Adipose tissue (tissue), 3 donors: ENCODE measurements at places on chromosomes 11 and 22. TPM values are rescaled to one million over a fixed set of nuclear protein-coding genes. Genes with fewer than 3 reads are reported as not detected.

NEFH gene
- polyA plus RNA-seq, result 0.56 TPM

BTG4 gene
- polyA plus RNA-seq, result not detected

IFITM10 gene
- polyA plus RNA-seq, result 0.16 TPM

P2RY2 gene
- polyA plus RNA-seq, result 0.40 TPM

KCNE3 gene
- polyA plus RNA-seq, result 11.0 TPM

AP5B1 gene
- polyA plus RNA-seq, result 10.0 TPM

OR2D2 gene
- not detected for polyA plus RNA-seq

SLC39A13 gene
- polyA plus RNA-seq, result 39.9 TPM

CDC42BPG gene
- polyA plus RNA-seq, result 9.7 TPM

TRPM5 gene
- polyA plus RNA-seq, result 0.61 TPM

HBG2 gene
- polyA plus RNA-seq, result not detected

FOSL1 gene
- 100 TPM for polyA plus RNA-seq

NXPE4 gene
- polyA plus RNA-seq, result not detected

TEAD1 gene
- 33.7 TPM for polyA plus RNA-seq

SAA1 gene
- 438 TPM for polyA plus RNA-seq

TRIM51 gene
- polyA plus RNA-seq, result not detected

COMT gene
- polyA plus RNA-seq, result 173 TPM

FAT3 gene
- polyA plus RNA-seq, result 0.05 TPM

STARD10 gene
- 142 TPM for polyA plus RNA-seq

NLRP14 gene
- polyA plus RNA-seq, result not detected

ADAMTS15 gene
- polyA plus RNA-seq, result 22.6 TPM

CCDC81 gene
- polyA plus RNA-seq, result 0.12 TPM

OR6T1 gene
- not detected for polyA plus RNA-seq

CASP1 gene
- 24.5 TPM for polyA plus RNA-seq

CBLIF gene
- polyA plus RNA-seq, result 0.03 TPM

UQCC3 gene
- 9.4 TPM for polyA plus RNA-seq

PIWIL4 gene
- 1.3 TPM for polyA plus RNA-seq

ANO3 gene
- 0.11 TPM for polyA plus RNA-seq

DERL3 gene
- 1.9 TPM for polyA plus RNA-seq

TST gene
- polyA plus RNA-seq, result 69.3 TPM

DEFB131B gene
- not detected for polyA plus RNA-seq

ANO1 gene
- 5.7 TPM for polyA plus RNA-seq

OR52I2 gene
- not detected for polyA plus RNA-seq

RPUSD4 gene
- polyA plus RNA-seq, result 23.7 TPM

OR5M10 gene
- not detected for polyA plus RNA-seq

ART5 gene
- 0.22 TPM for polyA plus RNA-seq

RFPL1 gene
- 0.06 TPM for polyA plus RNA-seq

TIGD3 gene
- polyA plus RNA-seq, result 0.04 TPM
